GM13976 (cell line): ENCODE measurements at places on chromosomes 13 and 19.

DNA sequence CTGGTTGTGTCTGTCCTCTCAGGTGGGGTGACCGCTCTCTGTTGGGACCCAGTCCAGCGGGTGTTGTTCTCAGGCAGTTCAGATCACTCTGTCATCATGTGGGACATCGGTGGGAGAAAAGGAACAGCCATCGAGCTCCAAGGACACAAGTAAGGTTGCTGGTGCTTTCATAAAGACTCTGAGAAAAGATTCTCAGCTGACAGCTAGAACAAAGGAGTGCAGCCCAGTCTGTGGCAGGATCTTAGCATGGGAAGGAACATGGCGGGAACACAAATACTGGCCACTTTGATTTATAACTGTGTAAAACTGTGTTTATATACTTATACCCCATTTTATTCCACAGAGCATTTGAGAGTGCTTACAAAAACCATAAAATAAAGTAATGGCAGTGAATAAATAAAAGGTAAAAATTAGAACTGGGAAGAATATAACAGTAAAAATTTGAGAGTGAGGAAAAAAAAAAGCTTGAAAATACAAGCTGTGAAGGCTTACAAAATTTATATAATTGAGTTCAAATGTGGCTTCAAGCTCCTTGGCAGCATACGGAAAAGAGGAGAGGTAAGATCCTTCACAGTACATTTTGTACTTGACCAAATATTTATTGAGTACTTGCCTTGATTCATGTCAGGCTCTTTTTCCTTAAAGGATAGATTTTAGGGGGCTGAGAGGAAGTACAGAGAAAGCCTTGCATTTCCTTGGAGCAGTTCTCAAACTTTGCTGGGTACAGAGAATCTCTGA, 64.8 kb downstream of the DHRS12 start:
- DNase-seq, result no peak

GRCh38 chr19:6249296-6249695, 30.5 kb downstream of the MLLT1 start:
- no peak for DNase-seq

DNA sequence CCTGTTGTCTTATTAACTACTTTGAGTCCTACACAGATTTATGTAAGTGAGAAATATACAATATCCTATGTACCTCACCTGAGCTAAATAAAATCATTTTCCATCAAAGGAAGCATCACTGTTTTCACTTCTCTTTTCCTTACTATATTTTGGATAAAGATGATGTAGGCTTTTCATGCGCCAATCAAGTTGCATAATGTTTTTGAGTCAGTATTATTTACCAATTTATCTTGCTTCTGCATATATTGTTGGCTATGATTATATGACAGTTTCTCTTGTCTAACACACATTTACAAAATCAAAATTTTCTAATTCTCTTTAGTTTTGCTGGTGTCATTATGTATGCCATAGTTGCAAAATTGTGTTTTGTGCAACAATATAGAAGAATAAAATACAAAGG, 67.9 kb upstream of the FRY start:
- no peak for DNase-seq

DNA sequence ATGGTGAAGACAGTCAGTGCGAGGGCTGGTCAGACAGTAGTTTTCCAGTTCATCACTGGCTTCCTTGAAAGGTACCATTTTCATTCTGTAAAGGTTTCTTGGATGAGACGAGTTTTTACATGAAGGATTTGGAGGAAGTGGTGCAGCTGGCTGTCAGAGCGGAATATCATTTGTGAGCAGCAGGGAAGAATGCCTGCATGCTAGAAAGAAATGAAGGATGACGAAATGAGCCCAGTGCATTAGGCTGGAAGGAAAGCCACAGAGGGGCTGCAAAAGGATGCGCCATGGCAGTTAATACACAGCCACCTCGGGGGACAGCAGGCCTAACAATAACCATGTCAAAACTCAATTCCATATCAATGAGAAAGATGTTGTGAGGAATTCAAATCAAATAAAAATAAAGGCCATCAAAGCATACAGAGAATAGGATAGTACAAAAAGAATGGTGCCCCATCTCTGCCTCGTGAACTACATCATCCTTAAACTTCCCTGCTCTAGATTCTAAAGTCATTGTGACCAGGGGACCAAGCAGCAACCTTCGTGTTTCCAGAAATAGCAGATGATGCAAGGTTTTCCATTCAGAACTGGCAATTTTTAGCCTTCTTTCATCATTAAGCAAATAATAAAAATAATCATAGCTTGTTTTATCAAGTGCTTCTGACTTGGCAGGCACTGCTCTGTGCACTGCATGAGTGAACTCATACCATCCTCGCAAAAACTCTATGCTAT, 504.2 kb downstream of the RFC3 start:
- DNase-seq, result no peak
